ENCODE measurements at places on chromosomes 1 and 21. TPM values are rescaled to one million over a fixed set of nuclear protein-coding genes. Genes with fewer than 3 reads are reported as not detected.

DNA sequence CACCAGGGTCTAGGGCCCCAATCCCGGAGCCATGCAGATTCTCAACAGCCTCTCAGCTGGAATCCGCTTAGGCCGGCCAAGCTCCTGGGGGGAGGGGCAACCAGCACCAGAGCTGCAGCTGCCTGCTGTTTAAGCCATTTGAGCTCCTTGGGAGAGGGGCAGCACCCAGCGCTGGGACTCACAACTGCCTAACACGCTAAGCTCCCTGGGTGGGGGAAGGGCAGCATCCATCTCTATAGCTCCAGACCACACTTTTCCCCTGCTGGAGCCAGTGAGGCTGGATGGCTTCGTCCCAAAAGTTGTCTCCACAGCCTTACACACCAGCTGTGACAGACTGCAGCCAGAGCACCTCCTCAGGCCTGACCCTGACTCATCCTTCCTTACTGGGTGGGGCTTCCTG is 6.9 kb upstream of the PTGFR start:
- peak; percentile 77 for DNase-seq

- peak; percentile 97 for DNase-seq
Measured at GRCh38 chr1:177984136-177984525, 14.3 kb upstream of the SEC16B start.

GRCh38 chr1:21174230-21174629 is 2.5 kb downstream of the EIF4G3 start:
- DNase-seq, result peak; percentile 30

DNA sequence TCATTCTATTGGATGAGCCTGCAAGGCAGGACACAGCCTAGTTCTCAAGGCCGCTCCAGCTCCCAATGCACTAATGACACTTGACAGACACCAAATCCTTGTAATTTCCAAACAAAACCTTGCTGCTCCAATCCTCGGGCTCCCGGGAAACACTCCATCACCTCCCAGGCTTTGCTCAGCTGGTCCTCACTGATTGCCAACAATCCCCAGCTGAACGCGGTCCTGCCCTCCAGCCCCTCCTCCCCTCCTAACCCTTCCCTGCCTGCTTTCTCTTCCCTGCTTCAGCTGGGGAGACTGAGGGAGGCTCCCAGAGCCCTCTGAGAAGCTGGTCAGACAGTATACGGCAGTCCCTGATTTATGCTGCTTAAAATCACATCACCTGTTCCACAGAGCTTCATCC is 114.4 kb upstream of the TNR start:
- no peak for DNase-seq

Gene CELA3A
- not detected for total RNA-seq

DNA sequence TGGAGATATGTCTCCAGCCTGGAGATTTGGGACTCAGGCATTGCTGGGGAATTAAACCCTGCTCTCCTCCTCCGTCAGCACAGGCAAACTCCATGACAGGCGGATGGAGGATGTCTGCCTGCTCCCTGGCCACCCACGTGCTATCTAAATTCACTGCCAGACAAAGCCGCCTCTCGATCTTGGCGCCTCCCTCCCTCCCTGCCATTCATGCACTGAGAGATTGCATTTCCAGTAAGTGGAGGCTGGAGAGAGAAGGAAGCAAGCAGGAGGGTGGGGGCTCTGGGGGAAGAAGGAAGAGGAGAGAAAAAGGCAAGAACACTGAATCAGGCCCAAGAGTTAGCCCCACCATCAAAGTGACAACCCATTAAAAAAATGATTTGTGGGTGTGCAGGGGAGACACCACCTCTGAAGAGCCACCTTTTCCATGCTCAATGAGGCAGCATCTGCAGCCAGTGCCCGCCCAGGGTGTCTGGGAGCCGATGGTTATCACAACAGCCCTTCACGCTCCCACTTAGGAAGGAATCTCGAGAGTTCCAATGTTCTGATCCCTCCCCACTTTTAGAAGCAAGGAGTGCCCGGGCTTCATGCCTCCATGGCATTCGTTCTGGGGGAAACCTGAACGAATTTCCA is 183.0 kb downstream of the HIVEP3 start:
- DNase-seq, result no peak

DNA sequence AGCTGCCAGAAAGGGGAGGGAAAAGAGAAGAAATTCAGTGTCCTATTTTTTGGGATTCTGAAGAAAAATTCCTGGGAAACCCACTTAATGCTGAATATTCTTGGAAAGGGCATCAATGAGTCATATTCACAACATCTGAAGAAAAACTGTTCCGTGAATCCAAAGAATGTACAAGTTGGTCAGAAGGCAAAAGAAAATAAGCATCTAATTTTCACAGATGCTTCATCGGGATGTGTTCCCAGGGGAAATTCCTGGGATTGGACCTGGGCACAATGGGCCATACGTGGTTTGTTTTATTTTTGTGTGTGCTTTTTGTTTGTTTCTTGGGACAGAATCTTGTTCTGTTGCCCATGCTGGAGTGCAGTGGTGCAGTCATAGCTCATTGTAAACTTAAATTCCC is 112.2 kb downstream of the MAP3K21 start:
- DNase-seq, result no peak

Gene MRPL9
- total RNA-seq, result 62.1 TPM

Gene AMPD1
- total RNA-seq, result not detected

- no peak for DNase-seq
Measured at GRCh38 chr1:38153778-38154470, 107.3 kb upstream of the POU3F1 start.

GRCh38 chr1:66446261-66447001 is 87.5 kb upstream of the SGIP1 start:
- DNase-seq, result peak; percentile 80

Gene HSD11B1
- total RNA-seq, result 0.54 TPM

DNA sequence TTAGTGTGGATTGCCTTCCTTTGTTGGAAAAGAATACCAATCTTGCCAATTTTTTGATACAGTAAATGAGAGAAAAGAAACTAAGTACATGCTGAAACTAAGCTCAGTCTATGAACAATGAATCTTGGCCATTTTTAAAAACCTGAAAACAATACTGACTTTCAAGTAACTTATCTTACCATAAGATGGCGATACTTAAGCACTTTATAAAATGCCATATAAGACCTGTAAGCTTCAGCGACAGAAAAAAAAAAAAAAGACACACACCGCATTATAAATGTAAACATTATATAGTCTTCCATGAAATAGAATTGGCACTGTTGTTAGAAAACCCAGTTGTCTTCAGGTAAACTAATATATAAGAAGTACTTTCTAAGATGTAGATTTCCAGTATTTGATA is 3.0 kb downstream of the OLFM3 start:
- DNase-seq, result peak; percentile 1

GRCh38 chr1:219000631-219001030 is 173.0 kb upstream of the LYPLAL1 start:
- DNase-seq, result no peak

GRCh38 chr1:184033711-184034167 is 3.8 kb downstream of the COLGALT2 start:
- DNase-seq, result peak; percentile 67

DNA sequence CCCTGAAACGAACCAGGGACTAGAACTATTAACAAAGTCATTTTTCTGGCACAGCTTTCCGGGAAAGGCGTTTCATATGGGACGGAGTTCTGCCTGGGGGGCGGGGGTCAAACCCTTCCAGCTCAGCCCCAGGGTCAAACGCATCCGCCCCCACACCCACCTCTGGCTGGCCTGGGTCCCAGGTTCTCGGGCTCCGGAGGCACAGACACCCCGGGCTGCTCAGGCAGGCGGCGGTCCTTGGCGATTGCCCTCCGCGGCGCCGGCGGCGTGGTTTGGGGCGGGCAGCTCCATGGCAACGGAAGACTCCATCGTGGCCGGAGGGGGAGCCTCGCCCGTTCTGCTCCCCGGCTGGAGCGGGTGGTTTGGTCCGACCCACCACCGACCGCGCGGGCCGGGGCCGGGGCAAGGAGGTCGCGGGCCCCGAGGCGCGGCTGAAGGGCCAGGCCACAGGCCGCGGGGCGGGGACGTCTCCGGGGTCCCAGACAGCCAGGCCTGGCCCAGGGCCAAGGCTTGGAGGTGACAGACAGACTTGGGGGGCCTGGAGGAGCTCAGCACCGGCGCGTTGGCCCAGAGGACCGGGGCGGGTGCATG is at the start of gene CFAP74:
TSS of gene CFAP74 (minus strand) at position 246 of the 591 bp plus-strand sequence. CDS start 12,830 bp downstream, outside the sequence.
- peak; percentile 38 for DNase-seq

Gene SYT6
- not detected for total RNA-seq
